Glutamatergic neuron (in vitro differentiated cells): ENCODE measurements at places on chromosomes 4 and X. TPM values are rescaled to one million over a fixed set of nuclear protein-coding genes. Genes with fewer than 3 reads are reported as not detected.

The GRID2 gene
- total RNA-seq, result 2.1 TPM

The GAGE12J gene
- not detected for total RNA-seq

The HPRT1 gene
- total RNA-seq, result 12.1 TPM

The TCEAL3 gene
- total RNA-seq, result 9.0 TPM

The PWWP3B gene
- 0.78 TPM for total RNA-seq

The CT45A1 gene
- not detected for total RNA-seq
